ENCODE measurements at places on chromosomes 13 and 19.

GRCh38 chr19:52691737-52692136 lies 43.1 kb downstream of the ZNF611 start:
- peaks cover 2% of the 10 kb centered on the region for H3K4me1 ChIP-seq
- no peak for DNase-seq
- H3K27me3 ChIP-seq: no peaks in the 10 kb centered on the region
- no peak overlapping the region for H3K27ac ChIP-seq

- H3K27me3 ChIP-seq: no peaks in the 10 kb centered on the region
- no peak overlapping the region for H3K4me3 ChIP-seq
- no peak overlapping the region for H3K27ac ChIP-seq
- peaks cover 1% of the 10 kb centered on the region for H3K4me1 ChIP-seq
- H3K36me3 ChIP-seq: no peaks in the 10 kb centered on the region
Measured at GRCh38 chr19:10670876-10671804, 17.0 kb downstream of the ILF3 start.

GRCh38 chr13:78657699-78658629 lies 991 bp downstream of the OBI1 start:
- no peak for DNase-seq
- H3K4me3 ChIP-seq: peak overlapping the region; percentile 93
- no peaks in the 10 kb centered on the region for H3K36me3 ChIP-seq
- no peaks in the 10 kb centered on the region for H3K27me3 ChIP-seq

- DNase-seq: no peak
- H3K27me3 ChIP-seq: peaks cover 2% of the 10 kb centered on the region
- no peaks in the 10 kb centered on the region for H3K4me1 ChIP-seq
- no peaks in the 10 kb centered on the region for H3K36me3 ChIP-seq
Measured at GRCh38 chr13:94703271-94703670, 9.1 kb downstream of the SOX21 start.

DNA sequence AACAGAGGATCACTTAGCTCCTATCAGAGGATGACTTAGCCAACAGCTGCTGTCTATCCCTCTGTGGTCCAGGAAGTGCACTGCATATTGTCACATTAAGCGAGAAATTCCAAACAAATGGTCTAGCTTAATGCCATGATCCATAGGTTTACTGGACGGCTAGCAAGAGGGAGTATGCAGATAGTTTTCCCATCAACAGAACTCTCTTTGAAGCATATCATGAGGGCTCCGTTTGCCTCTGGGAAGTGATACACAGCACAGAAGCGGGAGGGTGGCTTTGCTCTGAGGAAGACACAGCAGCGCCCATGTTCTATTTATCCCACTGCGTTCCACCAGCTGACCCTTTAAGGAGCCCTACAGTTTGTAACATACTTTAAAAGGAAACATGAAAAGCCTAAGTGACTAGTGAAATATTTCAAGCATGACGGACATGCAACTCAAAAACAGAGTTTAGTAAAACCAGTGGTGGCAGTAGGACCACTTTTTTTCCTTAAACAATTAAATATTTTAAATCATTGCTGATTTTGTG lies 52.7 kb downstream of the COL4A1 start:
- H3K27me3 ChIP-seq: no peaks in the 10 kb centered on the region
- H3K27ac ChIP-seq: no peak overlapping the region
- H3K4me1 ChIP-seq: peaks cover 27% of the 10 kb centered on the region
- H3K4me3 ChIP-seq: no peak overlapping the region
- H3K36me3 ChIP-seq: no peaks in the 10 kb centered on the region

DNA sequence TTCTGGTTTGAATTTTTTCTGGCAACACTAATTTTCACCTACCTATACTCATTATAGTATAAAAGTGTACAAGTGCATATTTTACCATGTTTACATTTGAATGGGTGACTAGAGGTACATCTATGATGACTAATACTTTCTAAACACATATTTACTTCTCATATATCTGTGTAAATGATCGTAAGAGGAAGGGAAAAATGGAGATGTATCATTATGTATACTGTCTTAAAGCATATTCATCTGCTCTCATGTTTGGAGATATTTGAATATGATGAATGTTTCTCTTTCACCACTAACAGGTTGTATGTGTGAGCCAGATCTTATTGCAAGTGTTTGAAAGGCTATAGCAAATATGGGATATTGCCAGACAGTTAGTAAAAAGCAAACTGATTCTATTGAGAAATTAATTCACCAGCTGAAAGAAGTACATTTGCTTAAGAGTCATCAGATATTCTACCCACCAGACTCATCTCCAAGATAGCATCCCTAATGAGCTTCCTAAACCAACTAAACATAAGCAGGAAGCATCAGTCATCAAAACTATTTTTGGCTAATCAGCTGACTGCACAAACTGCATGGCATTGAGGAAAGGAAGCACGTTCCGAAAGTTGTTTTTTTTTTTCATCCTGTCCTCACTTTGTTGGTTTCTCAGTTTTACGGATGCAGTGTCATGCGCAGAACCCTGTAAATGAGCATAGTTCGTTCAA lies 738.2 kb downstream of the GPC5 start:
- no peaks in the 10 kb centered on the region for H3K4me1 ChIP-seq
- DNase-seq: no peak
- no peaks in the 10 kb centered on the region for H3K36me3 ChIP-seq
- H3K27ac ChIP-seq: no peak overlapping the region
- no peak overlapping the region for H3K4me3 ChIP-seq
- H3K27me3 ChIP-seq: no peaks in the 10 kb centered on the region

- no peaks in the 10 kb centered on the region for H3K4me1 ChIP-seq
- no peaks in the 10 kb centered on the region for H3K36me3 ChIP-seq
- H3K27ac ChIP-seq: no peak overlapping the region
- no peak overlapping the region for H3K4me3 ChIP-seq
- no peak for DNase-seq
Measured at GRCh38 chr13:100789968-100790367, 115.4 kb upstream of the TMTC4 start.

DNA sequence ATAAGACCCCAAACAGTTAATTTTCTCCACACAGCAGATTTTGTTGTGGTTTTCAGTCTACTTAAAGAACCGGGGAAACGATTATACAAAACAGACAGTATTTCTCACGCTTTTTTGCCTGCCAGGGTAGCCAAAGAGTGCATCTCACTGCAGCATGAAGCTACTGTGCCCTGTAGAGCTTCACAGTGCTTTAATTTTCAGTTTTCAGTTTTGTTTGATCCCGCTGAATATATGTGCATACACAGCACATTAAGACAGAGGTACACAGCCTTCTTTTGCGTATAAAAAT lies 215.0 kb downstream of the TEX29 start:
- H3K4me1 ChIP-seq: no peaks in the 10 kb centered on the region
- no peak overlapping the region for H3K4me3 ChIP-seq
- no peak overlapping the region for H3K27ac ChIP-seq
- H3K27me3 ChIP-seq: no peaks in the 10 kb centered on the region

- H3K4me3 ChIP-seq: no peak overlapping the region
- no peaks in the 10 kb centered on the region for H3K4me1 ChIP-seq
- H3K36me3 ChIP-seq: no peaks in the 10 kb centered on the region
- H3K27me3 ChIP-seq: no peaks in the 10 kb centered on the region
Measured at GRCh38 chr13:109906976-109907375, 120.6 kb upstream of the IRS2 start.

DNA sequence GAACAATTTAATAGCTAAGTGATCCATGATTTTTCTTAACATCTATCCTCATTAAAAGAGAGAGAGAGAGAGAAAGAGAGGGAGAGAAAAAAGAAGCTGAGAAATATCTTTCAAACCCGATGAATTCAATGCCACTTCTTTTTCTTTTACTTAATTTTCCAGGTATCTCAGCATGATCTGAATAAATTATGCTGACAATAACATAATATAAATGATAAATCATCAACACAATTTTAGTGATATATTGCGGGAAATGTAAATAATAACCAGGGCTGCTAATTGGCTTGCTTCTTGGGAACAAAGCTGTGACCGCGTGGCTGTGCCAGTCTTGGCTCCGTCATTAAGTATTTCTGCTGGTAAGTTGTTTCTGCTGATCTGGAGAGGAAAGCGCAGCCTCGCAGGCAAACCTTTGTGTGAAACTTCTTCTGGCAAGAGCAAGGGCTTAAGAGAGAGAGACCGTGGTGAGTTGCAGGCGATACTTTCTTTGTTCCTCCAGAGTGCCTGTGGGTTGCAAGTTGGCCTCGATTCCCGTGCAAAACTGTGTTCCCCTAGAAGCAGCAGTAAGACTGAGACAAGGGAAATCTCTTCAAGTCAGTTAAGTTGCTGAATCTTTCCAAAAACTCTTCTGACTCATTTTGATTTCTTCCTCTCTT lies 489.1 kb upstream of the TSHZ3 start:
- H3K27me3 ChIP-seq: no peaks in the 10 kb centered on the region
- H3K4me1 ChIP-seq: peaks cover 2% of the 10 kb centered on the region
- peak overlapping the region; percentile 55 for H3K27ac ChIP-seq
- peak; percentile 40 for DNase-seq
- H3K36me3 ChIP-seq: no peaks in the 10 kb centered on the region

GRCh38 chr19:21841488-21842097 lies 5.6 kb upstream of the ZNF43 start:
- H3K4me3 ChIP-seq: no peak overlapping the region
- H3K27me3 ChIP-seq: no peaks in the 10 kb centered on the region
- H3K36me3 ChIP-seq: no peaks in the 10 kb centered on the region
- no peak overlapping the region for H3K27ac ChIP-seq
- H3K4me1 ChIP-seq: no peaks in the 10 kb centered on the region

DNA sequence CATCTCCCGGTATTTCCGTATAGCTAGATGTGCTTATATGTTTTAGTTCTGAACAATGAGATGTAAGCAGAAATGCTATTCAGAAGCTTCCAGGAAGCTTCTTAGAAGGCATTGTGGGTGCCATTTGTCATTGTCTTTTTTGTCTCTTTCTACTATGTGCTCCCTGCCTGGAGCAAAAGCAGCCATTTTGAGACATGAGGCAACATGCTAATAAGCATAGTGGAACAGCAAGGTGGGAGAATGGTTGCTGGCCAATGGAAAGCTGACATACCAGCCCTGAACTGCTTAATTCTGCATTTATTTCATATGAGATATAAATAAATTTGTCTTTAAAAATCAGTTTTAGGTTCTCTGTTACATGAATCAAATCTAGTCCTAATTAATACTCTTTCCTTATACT lies 299.7 kb downstream of the LMO7 start:
- H3K27ac ChIP-seq: no peak overlapping the region
- no peaks in the 10 kb centered on the region for H3K36me3 ChIP-seq
- no peaks in the 10 kb centered on the region for H3K4me1 ChIP-seq
- no peak overlapping the region for H3K4me3 ChIP-seq
- DNase-seq: no peak
- no peaks in the 10 kb centered on the region for H3K27me3 ChIP-seq

- DNase-seq: peak; percentile 82
- peaks cover 3% of the 10 kb centered on the region for H3K4me1 ChIP-seq
- peak overlapping the region; percentile 86 for H3K4me3 ChIP-seq
- H3K27me3 ChIP-seq: no peaks in the 10 kb centered on the region
- H3K27ac ChIP-seq: peak overlapping the region; percentile 83
- H3K36me3 ChIP-seq: no peaks in the 10 kb centered on the region
Measured at GRCh38 chr19:13154911-13155471, 4.8 kb downstream of the IER2 start.

DNA sequence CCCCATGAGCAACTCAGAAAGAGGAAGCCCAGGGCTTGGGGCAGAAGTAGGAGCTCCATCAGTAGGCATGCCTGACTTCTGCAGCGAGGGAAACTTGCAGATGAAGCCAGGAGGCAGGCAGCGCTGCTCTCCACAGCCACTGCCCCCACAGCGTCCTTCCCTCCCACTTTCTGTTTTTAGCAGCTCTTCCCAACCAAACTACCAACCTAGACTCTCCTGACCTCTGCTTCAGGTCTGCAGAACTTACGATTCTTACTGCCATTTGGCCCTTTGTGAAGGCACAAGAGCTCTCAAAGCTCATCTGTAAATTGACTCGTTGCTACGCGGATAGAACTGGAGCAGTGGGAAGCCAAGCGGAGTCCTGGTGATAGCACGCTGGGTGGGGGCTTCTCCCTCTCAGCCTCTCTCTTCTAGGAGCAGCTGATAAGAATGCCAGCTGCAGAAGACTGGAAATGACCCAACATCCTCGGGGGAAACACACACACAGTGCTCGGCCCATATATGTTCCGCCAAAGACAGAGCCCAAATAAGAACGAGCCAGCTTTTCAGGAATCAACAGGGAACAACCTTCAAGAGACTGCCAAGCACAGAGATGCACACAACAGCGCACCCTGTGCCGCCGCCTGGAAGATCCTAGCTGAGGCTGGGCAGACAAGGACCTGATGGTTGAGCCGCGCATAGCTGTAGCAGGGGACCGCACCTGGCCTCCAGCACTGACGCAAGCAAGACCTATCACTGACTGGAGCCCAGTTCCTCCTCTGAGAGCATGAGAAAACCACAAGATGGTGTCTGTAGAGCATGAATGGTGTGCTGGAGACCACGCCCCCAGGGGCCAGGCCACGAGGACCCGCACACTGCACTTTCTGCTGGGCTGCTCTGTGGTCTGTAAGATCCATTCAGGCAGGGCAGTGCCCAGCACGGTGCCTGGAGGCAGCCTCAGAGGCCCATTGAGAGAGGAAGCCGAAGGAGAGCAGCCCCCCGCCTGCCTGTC lies 15.9 kb upstream of the SLC35E1 start:
- peak; percentile 60 for DNase-seq
- peaks cover 26% of the 10 kb centered on the region for H3K4me1 ChIP-seq
- peak overlapping the region; percentile 26 for H3K27ac ChIP-seq
- H3K36me3 ChIP-seq: no peaks in the 10 kb centered on the region
- peak overlapping the region; percentile 14 for H3K4me3 ChIP-seq

DNA sequence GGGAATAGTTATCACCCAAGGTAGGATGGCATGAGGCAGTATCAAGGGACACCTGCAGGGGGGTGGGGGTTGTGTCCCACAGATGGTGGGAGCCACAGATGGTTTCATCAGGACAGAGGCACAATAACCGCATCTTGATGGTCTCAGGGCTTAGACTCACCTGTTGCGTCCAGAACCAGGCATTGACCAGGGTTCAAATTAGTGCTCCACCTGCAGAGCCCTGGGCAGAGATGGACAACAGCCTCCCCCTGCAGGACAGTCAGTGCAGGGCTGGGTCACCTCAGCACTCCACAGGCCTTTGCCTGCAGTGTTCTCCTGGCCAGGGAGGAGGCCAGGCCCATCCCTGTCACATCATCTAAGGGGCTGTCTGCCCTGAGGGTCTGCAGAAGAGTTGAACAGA lies 14.5 kb upstream of the CEACAM1 start:
- no peak overlapping the region for H3K27ac ChIP-seq
- no peaks in the 10 kb centered on the region for H3K4me1 ChIP-seq
- DNase-seq: no peak
- H3K4me3 ChIP-seq: no peak overlapping the region
- no peaks in the 10 kb centered on the region for H3K36me3 ChIP-seq

- H3K27me3 ChIP-seq: no peaks in the 10 kb centered on the region
- no peak overlapping the region for H3K4me3 ChIP-seq
- no peaks in the 10 kb centered on the region for H3K36me3 ChIP-seq
Measured at GRCh38 chr13:99275093-99275469, 16.9 kb upstream of the GPR18 start.

GRCh38 chr13:100040196-100040595 lies 48.7 kb upstream of the PCCA start:
- H3K4me3 ChIP-seq: no peak overlapping the region
- no peaks in the 10 kb centered on the region for H3K27me3 ChIP-seq
- no peaks in the 10 kb centered on the region for H3K4me1 ChIP-seq
- no peaks in the 10 kb centered on the region for H3K36me3 ChIP-seq
- no peak overlapping the region for H3K27ac ChIP-seq

- no peak overlapping the region for H3K4me3 ChIP-seq
- DNase-seq: no peak
- H3K4me1 ChIP-seq: no peaks in the 10 kb centered on the region
- no peaks in the 10 kb centered on the region for H3K36me3 ChIP-seq
Measured at GRCh38 chr19:56218961-56219360, 16.9 kb downstream of the ZSCAN5C start.

- H3K36me3 ChIP-seq: no peaks in the 10 kb centered on the region
- no peaks in the 10 kb centered on the region for H3K4me1 ChIP-seq
- H3K27ac ChIP-seq: no peak overlapping the region
- H3K4me3 ChIP-seq: no peak overlapping the region
- no peaks in the 10 kb centered on the region for H3K27me3 ChIP-seq
Measured at GRCh38 chr19:39590265-39590664, 12.1 kb upstream of the LGALS13 start.
